ENCODE measurements at places on chromosomes 5 and 9.

DNA sequence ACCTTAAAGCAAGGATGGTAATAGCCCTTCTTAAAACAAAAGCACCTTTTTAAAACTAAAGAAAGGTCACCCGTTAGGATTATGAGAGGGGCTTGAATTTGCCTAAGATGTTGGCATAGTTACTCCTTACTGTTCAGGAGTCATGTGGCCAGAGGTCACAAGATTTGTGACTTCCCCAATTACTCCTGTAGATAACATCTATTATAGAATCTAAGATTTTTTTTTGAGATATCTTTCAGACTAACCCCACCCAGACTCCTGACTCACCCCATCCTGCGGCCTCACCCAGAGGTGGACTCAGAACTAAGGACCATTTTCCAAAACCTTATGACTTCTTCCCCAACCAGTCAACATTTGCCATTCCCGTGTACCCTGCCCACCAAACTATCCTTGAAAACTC is 2.4 kb downstream of the CD180 start:
- no peak for DNase-seq

GRCh38 chr5:163497315-163497714 is 8.1 kb upstream of the MAT2B start:
- no peak for DNase-seq

GRCh38 chr5:84373506-84373905 is 11.2 kb downstream of the EDIL3 start:
- no peak for DNase-seq

GRCh38 chr5:18141222-18141621 is 507.0 kb downstream of the TAF11L14 start:
- DNase-seq = no peak

DNA sequence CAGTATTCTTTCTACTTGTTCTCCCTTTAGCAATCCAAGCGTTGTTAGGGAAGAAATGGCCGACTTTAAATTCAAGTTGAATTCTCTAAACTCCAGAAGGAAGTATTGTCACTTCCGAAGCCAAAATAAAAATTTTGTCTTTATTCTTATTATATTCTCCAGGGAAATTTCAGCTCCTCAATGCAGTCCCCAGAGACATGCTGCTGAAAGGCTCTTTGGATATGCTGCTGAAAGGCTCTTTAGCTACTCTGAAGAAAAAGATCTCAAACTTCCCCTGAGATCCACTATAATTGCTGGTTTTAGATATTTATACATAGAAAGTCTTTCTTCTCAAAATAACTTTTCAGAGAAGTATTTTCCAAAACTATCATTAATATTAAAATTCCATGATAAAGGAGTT is 92.3 kb upstream of the PARP8 start:
- no peak for DNase-seq

DNA sequence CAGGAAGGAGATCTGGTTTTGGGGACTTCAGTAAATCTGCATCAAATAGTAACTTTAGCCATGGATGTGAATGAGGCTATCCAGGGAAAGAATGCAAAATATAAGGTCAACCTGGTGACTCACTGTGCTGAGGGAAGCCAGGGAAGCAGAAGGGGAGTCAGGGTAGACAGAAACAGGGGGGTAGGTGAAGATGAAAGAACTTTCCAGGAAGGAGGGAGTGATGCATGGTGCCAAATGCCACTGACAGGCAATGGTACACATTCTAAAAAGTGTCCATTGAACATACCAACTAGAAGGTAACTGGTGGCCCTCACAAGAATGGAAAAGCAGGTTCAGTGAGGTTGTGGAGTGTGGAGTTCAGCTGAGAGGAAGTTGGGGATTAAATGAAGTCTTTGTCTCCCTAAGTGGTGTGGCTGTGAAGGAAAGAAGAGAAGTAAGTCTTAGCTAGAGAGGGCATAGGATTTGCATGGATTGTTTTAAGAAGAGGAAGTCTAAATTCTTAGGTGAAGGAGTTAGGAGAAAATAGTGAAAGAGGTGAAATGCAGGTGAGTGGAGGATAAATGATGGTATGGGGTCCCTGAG is 35.5 kb downstream of the PALM2AKAP2 start:
- no peak for DNase-seq

DNA sequence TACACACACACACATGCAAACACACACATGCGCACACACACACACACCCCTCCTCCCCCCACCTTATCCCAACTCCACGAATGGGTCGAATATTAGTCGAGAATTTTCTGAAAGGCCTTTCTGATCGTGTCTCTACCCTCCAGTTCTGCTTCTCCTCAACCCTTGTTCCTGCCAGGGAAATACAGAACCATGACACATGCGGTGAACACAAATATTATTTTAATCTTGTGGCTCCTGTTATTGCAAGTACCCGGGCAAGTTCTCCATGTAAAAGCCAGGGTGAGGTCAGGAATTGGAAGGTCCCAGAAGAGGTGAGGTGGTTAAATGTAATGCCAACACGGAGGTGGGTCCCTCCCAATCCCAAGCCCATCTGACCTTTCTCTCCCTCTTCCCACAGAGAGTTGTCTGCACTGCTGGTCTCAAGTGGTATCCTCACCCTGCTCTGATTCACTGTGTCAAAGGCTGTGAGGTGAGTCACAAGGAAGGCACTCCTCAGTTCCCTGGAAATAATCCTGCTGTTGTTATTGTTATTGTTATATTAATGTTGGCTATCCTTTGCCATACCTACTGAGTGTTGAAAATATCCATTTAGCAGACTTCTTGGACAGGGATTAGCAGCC is 223.7 kb downstream of the PAPPA start:
- no peak for DNase-seq

DNA sequence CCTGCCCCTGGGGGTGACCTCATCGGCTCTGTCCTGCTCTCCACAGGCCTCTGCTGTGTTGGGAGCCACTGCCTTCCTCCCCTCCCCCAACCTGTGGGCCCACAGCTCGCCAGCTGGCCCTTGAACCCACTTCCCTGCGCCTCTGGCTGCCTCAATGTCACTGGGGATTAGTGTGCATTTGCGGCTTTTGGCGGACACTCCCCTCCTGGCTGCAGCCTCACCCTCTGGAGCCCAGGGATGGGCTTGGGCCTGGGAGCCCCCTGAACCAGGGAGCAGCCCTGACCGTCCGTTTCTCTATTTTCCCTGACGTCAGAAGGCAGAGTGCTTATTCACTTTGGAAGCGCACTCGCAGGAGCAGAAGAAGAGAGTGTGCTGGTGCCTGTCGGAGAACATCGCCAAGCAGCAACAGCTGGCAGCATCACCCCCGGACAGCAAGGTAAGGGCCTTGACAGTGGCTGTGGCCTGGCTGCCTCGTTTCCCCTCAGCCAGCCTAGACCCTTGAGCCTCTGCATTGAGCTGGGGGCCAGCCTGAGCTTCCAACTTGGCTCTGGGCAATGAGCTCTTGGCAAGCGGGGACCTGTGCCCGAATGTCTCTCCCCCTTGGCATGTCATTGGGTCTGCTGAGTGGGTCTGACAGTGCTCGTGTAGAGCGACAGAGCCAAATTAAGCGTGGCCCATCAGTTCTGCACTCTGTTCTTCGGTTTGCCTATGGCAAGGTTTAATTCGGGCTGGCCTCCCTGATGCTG is 73.1 kb downstream of the RGS3 start:
- DNase-seq = no peak

- DNase-seq = peak; percentile 81
Observed at GRCh38 chr5:17831279-17831678, 197.0 kb downstream of the TAF11L14 start.

DNA sequence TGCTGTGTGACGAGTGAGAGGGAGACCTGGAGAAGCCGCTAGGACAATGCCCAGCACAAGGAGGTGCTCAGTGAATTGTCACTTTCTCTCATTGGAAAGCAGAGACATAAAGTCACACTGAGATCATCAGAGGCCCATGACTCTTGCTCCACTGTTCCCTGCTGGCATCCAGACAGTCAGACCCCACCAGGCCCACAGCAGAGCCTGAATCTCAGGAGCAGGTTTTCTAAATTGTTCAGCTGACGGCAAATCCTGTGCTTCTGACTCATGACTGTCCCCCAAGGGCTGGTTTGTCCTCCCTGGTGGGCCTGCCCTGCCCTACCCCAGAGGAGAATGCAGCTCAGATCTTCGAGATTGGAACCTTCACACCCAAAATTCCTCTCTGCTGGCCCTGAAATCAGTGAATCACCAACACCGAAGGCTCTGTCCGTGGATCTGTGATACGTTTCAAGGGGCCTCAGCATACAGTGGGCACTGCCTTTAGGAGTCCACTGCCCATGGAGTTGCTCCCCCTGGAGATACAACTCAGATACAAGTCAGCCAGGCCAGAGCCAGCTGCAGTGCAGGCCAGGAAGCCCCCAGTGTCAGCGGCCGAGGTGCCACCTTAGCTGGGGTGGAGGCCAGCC is 2.7 kb downstream of the PTGES start:
- no peak for DNase-seq

GRCh38 chr9:110064803-110065202 is 143.2 kb downstream of the C9orf152 start:
- no peak for DNase-seq

- no peak for DNase-seq
Observed at GRCh38 chr9:126755317-126755875, 49.4 kb upstream of the ZBTB43 start.

DNA sequence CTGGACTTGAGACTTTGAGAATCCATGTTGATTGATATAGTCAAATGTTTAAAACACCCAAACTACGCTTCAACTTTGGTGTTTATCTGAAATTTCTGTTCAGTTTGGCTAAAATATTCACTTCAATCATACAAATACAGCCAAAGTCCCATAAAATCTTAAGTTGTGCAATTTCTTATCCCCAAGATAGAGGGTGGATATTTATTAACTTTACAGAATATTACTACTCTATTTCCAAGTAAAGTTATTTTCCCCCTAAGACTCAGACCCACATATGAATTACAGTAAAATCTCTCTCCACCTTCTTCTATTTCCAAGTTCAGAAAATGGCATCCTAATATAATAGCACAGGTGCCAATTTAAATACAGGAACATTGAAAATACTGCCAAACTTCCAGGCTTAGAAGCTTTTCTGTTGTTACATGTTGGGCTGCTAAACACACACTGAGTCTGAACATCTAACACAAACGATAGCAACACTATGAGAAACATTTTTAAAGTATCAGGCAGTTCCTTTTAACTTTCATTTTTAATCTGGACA is 290.3 kb downstream of the EBF1 start:
- DNase-seq = no peak

DNA sequence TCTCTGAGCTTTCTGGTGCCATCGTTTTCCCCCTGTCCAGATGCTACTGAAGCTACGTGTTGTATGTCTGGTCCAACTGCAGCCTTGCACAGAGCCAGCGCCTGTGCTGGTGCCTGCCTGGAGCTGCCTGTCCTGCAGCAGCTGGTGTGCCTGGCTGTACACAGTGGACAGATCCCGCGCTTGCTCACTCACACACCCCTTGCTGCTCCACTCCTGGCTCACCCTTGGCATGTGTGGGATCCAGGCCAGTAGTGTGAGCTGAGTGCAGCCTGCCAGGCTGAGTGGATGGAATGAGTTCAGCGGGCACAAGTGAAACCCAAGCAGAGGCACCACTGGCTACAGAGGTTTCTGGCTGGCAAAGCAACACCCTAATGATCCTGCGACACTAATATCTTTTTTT is 40.4 kb downstream of the FER start:
- no peak for DNase-seq

- DNase-seq = no peak
Observed at GRCh38 chr5:89255845-89256463, 373.0 kb upstream of the MEF2C start.

DNA sequence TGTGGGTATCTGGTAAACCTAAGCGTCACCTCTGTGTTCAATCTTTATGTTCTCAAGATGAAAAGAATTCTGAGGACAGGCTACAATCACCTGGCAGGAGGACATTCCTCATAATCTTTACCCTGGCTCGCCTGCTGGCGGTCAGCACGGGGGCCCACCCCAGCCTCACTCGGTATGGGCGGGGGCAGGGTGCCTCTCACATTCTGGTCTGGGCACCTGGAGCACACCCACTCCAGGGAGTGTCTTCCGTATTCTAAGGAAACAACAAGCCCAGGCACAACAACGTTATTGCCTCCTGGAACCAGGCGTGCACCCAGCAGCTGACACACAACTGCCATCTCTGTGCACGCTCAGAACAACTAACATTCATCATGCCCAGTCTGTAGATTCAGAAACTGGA is 179.8 kb downstream of the ROR2 start:
- no peak for DNase-seq

- DNase-seq = no peak
Observed at GRCh38 chr5:159669559-159669958, 246.7 kb upstream of the ADRA1B start.

DNA sequence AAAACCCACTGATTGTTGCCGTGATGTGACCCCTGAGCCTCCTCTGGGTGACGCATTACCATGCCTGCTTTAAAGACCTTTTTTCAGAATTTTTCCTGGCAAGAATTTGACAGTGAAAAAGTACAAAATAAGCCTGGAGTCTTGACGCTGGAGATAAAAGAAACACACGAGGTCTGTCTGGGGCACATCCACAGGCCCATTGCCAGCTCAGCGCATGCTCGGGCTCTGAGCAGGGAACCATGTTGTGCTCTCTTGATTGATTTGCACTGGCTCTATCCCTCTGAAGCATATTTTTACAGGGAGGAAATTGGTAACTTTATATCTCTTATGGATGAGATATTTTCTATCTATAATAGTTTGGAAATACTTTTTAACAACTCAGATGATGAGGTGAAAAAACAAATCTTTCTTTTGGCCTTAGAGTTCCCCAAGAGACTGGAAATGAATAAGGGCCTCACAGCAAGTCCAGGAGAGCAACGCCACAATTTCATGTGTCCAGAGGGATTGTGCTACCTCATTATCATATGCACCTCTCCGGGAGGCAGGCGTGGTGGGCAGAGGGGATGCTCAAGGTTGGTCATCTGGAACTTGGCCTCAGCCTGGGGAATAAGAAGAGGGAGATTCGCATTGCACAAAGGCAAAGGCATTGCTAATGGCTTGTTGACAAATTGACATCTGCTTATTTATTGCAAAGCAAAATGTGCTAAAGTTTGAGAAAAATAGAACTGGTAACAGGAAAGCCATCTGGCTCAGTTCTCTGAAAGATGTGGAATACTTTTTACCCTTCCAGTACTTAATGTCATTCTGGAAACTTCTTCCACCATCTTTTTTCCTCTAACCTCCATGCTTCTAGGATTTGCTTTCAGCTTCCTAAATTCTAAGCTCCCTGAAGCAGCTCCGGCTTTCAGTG is 183.8 kb downstream of the PJA2 start:
- DNase-seq = no peak

All from NCI-H1417 treated with DMSO at 0.1 percent for 48 hours (cell line).